ENCODE measurements at places on chromosomes 1 and 21. TPM values are rescaled to one million over a fixed set of nuclear protein-coding genes. Genes with fewer than 3 reads are reported as not detected.

NOTCH2 gene
- 60.9 TPM for total RNA-seq

OR2L13 gene
- total RNA-seq: not detected

NOTCH2NLA gene
- total RNA-seq: 6.2 TPM

CD53 gene
- 0.56 TPM for total RNA-seq

KCNJ9 gene
- total RNA-seq: 0.08 TPM

IGSF9 gene
- total RNA-seq: 28.1 TPM
